Epithelial cell of proximal tubule (primary cell): ENCODE measurements at places on chromosomes 5 and 9. TPM values are rescaled to one million over a fixed set of nuclear protein-coding genes. Genes with fewer than 3 reads are reported as not detected.

DNA sequence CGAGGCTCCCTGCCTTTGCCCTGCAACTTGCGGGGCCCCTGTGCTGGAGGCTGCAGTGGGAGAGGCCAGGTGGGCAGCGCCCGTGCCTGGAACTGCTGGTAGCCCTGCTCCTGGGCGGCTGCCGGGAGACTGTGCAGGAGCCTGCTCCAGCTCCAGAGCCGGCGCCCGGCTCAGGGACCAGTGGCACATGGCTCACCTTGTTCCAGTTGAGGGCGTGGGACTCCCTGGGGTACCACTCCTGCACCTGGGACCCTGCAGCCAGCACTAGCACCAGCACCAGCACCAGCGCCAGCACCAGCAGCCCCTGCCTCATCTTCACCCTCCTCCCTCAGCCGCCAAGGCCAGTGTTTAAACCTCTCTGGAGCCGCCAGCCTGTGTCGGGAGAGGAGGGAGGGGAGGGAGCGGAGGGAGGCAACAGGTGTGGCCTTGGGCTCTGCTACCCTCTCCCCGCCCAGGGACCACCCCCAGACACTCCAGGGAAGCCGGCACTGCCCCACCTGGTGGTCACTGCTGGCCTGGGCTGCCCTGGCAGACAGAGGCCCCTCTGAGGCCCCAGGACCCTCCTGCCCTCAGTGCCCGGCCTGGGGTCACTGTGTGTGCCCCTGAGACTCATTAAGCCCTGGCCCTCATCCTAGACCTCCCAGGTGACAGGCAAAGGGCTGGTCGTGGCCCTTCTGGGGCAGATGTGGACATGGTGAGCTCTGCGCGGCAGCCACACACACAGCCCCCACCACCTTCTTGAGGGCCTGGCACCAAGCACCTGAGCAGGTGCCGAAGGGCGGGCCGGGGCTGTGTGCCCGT lies at the start of gene LCN10:
TSS of gene LCN10 (minus strand) at position 350 of the 801 bp plus-strand sequence. CDS start at position 313, 37 bp downstream.
- DNase-seq: no peak

GRCh38 chr5:83474991-83475390 lies 3.4 kb downstream of the VCAN start:
- no peak for DNase-seq

Gene IFNA2
- not detected in 2 replicates for total RNA-seq

Gene CDC14B
- total RNA-seq: 9.1 and 11.2 TPM in 2 replicates

DNA sequence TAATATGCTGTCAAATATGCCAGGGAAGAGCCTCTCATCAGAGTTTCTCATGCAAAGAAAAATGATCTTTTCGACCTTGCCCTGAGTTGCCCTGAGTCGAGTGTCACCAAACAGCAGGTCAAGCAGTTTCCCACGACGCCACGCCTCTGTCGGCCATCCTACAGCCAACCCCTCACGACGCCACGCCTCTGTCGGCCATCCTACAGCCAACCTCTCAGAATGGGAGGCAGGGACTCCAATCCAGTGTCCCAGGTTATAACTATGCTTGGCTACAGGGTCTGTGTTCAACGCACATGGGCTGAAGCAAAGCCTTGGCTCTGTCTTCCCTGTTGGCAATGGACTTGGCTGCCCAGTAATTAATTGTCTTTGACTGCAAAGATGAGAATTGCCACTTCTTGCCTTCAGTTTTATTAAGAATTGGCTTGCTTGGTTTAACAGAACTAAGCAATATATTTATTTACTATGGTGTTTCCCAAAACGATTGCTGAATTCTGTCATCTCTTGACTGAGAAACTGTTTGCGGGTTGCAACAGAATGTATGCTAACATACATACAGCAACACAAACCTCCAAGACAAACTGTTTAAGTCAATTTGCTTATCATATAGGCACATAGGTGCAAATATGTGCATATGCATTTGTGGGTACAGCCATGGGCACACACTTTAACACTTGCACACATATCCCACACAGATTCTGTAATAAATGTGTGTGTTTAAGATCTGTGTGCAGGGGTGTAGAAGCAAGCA lies 352.9 kb downstream of the GLIS3 start:
- no peak for DNase-seq

Gene DDX4
- total RNA-seq: not detected in 2 replicates

Gene C8G
- total RNA-seq: not detected in 2 replicates

GRCh38 chr5:23367874-23368273 lies 139.5 kb upstream of the PRDM9 start:
- no peak for DNase-seq

- DNase-seq: no peak
These were observed 46.8 kb upstream of the HAPLN1 start for GRCh38 chr5:83767409-83767992.

Gene BRD9
- 41.1 and 42.4 TPM in 2 replicates for total RNA-seq

Gene FOXD4
- total RNA-seq: 0.07 and 0.46 TPM in 2 replicates

DNA sequence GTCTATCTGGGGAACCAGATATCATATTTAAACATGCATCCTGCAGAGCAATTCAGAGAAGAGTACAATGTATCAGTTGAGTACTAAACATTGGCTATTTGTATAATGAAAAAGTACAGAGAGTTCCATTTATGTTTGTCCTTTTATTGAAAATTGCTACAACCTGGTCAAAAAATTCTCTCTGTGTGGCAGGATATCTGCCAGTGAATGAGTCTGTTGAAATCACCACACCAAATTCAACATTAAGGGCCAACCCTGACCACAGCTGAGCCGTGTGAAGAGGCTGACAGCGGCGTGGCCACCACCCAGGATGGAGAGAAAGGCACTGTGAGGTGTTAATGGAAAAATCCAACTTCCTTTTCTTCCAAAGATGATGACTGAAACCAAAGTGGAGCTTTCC lies 422.7 kb upstream of the PIK3R1 start:
- no peak for DNase-seq

GRCh38 chr5:62621280-62621679 lies 42.7 kb downstream of the LRRC70 start:
- DNase-seq: no peak

- DNase-seq: no peak
These were observed 135.0 kb upstream of the ZNF462 start for GRCh38 chr9:106727969-106728368.

DNA sequence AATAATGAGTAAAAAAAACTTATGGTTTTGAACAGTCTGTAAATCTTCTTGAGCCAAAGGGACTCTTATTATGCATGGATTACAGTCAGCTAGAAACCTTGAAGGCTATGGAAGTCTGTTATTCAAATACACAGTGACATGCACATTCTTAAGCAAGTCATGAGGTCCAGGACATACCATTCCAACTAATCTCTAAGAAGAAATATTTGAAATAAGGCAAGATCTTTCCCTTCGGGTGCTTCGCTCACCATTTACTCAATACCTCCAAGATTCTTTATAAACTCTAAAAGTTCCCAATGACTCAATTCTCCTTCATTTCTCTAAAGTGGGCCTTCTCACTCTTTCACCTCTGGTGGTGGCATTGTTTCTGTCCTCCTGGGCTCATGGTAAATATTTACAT lies 811.0 kb downstream of the NR2F1-AS1 start:
- no peak for DNase-seq

DNA sequence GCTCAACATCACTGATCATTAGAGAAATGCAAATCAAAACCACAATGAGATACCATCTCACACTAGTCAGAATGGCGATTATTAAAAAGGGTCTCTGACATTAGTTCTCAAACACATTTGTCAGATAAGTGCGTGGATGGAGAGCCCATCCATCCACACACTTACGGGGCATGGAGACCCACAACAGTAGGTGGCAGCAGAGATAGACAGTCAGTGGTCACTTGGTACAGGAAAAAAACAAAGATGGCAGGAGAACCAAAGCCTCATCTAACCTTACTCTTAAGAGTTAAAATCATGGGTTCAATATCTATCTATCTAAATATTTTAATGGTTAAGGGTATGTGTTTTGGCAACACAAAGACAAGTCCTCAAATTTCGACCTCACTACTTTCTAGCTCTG lies 1378.7 kb upstream of the C9orf72 start:
- DNase-seq: no peak

DNA sequence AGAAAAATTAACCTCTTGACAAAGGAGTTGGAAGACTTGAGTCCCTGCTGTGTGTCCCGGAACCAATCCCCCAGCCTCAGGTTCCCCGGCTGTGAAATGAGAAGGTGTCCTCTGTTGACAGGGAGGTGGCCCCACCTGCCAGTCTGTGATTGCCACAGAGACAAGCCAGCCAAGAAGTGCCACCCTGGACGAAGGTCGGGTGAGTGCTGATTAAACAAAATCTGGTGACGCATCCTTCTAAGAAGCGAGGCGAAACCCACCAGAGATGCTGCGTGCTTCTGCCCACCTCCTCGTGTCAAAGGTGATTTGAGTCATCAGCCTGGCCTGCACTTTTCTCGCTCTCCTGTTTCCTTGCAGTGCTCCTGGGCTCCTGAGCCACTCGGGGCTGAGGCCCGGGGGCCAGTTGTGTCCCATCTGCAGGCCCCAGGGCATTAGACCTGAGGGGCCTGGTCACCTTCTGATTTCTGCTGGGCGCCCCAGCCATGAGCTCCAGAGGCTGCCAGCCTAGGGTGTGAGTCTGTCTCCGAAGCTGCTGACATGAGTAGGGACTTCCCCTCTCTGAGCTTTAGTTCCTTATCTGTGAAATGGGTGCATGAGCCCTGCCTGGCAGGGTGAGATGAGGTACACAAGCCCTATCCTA lies 28.7 kb downstream of the NEK6 start:
- DNase-seq: peak; percentile 80

- no peak for DNase-seq
These were observed 198.7 kb downstream of the SEMA6A start for GRCh38 chr5:116375926-116376325.
